ENCODE measurements at places on chromosomes 2 and 18. TPM values are rescaled to one million over a fixed set of nuclear protein-coding genes. Genes with fewer than 3 reads are reported as not detected.

DNA sequence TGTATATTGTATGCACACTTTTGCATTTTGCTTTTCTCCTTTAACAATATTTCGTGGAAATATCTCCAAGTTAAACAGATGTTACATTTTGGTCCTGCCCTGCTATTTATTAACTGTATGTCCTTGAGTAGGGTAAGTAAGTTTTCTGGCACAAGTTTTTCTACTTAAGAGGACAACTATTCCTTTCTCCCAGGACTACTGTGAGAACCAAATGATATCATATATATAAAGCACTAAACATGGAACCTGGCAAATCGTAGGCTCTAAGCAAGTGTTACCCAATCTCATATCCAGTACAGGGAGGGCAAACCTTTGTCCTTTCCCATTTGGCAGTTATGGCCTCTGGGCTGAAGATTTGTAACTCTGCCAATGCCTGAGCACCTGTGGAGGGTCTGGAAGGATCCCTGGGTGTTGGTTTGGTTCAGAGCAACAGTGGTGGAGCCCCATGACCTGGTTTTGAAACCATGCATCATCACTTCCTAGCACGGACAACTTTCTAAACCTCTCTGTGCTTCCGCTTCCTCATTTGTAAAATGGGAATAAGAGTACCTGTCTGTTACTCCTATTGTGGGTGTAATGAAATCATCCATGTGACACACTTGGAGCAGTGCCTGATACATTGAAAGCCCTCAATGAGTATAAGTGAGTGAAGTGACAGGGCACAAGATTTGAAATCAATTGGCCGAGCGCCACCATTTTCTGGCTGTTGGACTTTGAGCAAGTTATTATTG, 28.3 kb upstream of the ICOS start:
- DNase-seq = no peak

DNA sequence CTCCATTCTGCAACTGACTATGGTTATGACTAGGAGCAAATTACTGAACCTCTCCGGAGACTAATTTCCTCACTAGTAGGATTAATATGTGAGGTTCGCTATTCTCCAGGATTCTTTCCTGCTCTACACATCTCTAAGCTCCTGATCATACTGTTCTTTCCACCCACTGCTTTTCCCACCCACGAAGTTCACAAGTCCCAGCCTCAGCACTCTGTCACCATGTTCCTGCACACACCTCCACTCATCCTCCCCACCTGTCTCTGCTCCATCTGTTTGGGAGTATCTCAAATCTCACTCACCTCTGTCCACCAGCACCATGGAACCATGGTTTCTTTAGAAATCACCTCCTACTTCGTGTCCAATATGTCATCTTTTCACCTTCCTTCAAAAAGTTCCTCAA, 185.3 kb downstream of the LRATD1 start:
- DNase-seq = no peak

- DNase-seq = no peak
Observed at GRCh38 chr2:104733226-104733943, 120.5 kb upstream of the POU3F3 start.

DNA sequence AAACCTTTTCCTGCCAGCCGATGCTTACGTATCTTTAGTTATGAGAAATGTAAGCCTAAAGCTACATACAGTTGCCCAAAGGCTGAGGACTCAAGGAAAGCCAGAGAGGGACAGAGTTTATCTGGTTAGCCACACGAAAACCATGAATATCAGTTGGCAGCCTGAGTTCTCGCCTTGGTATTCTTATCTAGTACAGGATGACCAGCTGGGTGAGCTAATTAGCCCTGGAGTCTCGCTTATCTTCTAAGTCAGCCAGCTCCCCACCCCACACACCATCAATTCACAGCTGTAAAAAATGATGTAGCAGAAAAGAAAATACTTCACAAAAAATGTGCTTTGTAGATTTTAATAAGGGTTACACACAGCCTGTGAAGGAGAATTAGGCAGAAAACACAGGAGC, 617.5 kb upstream of the SOX11 start:
- DNase-seq = no peak

GRCh38 chr2:159454185-159454584, 162.2 kb downstream of the BAZ2B start:
- no peak for DNase-seq

AGXT gene
- 0.51 TPM for total RNA-seq

GRCh38 chr2:4903656-4904348, 788.4 kb upstream of the SOX11 start:
- DNase-seq = no peak

- no peak for DNase-seq
Observed at GRCh38 chr2:61335187-61335586, 135.7 kb downstream of the USP34 start.

- DNase-seq = no peak
Observed at GRCh38 chr2:113854970-113855740, 34.7 kb upstream of the ACTR3 start.
